ENCODE measurements at places on chromosomes 2 and 18.

DNA sequence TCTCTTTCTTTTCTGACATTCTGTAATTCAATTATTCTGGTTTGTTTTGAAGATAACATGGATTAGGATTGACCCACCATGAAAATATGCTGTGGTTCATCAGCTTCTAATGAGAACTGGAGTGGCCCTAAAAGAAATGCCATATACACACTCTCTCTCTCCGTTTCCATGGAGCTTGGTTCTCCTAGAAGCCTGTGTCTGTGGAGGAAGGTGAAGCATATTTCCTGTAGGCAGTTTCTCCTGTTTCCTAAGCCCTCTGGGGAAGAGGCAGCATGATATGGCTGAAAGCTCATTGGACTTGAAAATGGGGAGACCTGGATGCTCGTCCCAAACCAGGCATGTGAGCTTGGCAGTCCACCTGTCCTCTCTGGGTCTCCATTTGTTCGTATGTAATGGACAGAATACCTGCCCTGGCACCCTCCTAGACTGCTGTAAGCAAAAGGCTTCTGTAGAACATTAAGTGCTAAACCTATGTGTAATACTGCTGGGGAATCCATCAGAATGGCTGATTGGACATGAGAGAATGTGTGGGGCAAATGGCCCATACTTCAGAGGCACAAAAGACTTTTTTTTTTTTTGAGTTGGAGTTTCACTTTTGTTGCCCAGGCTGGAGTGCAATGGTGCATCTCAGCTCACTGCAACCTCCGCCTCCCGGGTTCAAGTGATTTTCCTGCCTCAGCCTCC is 75.3 kb upstream of the PPP1CB start:
- DNase-seq, result no peak

- DNase-seq, result no peak
Measured at GRCh38 chr18:10291568-10291981, 162.9 kb upstream of the APCDD1 start.

- peak; percentile 84 for DNase-seq
Measured at GRCh38 chr2:88729061-88729745, 37.7 kb downstream of the RPIA start.

GRCh38 chr2:6881046-6881445 is 3.5 kb downstream of the RSAD2 start:
- DNase-seq, result no peak

GRCh38 chr2:162058973-162059668 is 14.9 kb downstream of the DPP4 start:
- DNase-seq, result peak; percentile 10

DNA sequence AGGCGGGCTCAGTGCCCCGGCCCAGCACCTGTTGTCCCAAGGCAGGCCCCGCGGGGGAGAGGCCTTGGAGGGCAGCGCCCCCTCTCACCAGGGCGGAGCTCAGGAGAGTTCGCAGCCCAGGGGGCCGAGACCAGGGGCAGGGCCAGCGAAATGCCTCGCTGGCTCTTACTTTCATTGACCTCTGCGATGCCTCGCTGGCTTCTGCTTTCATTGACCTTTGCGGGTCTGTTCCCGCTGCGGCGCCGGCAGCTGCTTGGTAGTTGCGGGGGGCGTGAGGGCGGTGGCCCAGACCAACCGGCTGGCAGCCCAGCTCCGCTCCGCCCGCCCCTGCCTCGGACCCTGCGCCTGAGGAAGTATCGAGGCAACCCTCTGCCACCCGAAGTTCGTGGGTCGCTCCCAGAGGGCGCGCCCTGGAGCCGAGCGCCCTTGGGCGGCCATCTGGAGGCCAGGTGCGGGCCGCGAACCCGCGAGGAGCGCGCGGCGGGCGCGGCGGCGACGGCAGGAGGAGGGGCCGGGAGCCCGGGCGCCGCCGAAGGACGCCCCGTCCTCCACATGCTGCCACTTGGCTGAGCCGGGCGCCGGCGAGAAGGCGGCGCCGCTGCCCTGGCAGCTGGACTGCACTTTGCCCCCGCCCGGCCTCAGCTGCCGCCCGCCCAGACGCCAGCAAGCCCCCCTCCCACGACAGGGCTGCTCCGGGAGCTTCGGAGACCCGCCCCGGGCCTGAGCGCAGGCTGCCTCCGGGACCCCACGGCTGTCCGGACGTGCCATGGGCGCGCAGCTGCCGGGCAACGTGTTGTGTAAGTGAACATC is 118.0 kb upstream of the MSTN start:
- DNase-seq, result peak; percentile 57

- DNase-seq, result no peak
Measured at GRCh38 chr18:58310517-58310916, 266.5 kb downstream of the NEDD4L start.

- DNase-seq, result peak; percentile 57
Measured at GRCh38 chr2:218323526-218324472, 31.5 kb upstream of the TMBIM1 start.

DNA sequence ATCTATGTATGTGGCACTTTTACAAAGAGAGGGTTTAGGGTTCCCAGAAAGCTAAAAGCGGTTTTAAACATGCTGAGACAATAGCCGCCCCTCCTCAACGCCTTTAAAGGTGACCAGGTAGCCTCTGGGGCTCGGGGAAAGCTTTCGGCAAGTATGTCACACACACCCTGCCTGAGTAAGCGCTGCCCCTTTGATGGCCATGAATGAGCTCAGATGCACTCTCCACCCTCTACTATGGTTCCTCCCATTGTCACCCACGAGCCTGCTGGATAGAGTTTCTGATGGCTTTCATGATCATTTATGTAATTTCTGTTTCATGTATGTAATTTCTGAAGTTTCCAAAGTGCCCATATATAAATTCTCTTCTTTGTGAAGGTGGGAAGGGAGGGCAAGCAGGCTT is 44.1 kb upstream of the GRHL1 start:
- no peak for DNase-seq

Data from ELR (cell line).